Lower lobe of right lung (tissue), 2 donors: ENCODE measurements at places on chromosomes 5 and 9. TPM values are rescaled to one million over a fixed set of nuclear protein-coding genes. Genes with fewer than 3 reads are reported as not detected.

Gene FAM221B
- total RNA-seq, result 0.32 TPM

Gene GADD45G
- 14.4 TPM for total RNA-seq

GRCh38 chr5:122947372-122947771 lies 89.2 kb downstream of the PPIC start:
- DNase-seq, result no peak
- H3K4me3 ChIP-seq, result no peak overlapping the region
- no peaks in the 10 kb centered on the region for H3K27me3 ChIP-seq
- H3K27ac ChIP-seq, result no peak overlapping the region
- H3K4me1 ChIP-seq, result peaks cover 13% of the 10 kb centered on the region

Gene IFNB1
- not detected for total RNA-seq

DNA sequence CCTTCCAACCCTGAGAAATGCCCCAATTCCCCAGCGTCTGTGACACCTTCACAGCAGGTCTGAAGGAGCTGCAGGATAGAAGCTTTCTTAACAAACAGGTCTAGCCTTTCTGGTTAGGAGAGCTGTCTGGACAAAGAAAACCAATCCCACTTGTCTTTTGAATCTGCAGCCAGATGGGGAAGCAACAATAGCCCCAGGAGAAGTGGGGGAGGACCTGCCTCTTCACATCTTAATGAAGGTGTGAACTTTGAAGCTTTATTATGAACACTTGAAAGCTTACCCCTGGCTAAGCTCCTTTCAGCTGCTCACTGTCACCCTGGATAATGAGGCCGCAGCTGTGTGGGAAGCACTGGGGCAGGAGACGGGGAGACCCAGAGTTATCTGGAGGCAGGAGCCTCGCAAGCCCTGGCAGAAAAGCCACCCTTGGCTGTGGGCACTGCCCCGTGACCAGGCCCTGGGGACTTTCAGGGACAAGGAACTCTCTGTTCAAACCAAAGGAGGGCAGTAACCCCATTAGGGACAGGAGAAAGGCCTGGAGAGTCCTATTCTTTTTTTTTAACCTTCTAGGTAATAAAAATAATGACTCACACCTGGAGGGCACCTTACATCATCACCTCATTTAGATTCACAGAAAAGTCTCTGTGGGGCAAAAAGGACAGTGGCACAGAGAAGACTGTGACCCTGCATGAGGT lies 151.8 kb upstream of the RAD23B start:
- no peaks in the 10 kb centered on the region for H3K27me3 ChIP-seq
- H3K4me3 ChIP-seq, result no peak overlapping the region
- H3K36me3 ChIP-seq, result no peaks in the 10 kb centered on the region

DNA sequence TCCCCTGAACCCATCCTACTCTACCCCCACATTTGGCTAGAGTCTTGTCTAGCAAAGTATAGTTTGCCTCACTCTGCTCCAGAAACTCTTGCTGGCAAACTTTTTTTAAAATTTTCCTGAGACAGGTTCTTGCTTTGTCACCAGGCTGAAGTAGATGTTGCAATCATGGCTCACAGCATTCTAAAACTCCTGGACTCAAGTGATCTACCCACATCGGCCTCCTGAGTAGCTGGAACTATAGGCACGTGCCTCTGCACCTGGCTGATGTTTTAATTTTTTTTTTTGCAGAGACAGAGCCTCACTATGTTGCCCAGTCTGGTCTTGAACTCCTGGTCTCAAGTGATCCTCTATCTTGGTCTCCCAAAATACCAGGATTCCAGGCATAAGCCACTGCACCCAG lies 175.8 kb upstream of the FBXL17 start:
- no peak overlapping the region for H3K27ac ChIP-seq
- H3K27me3 ChIP-seq, result no peaks in the 10 kb centered on the region
- H3K36me3 ChIP-seq, result no peaks in the 10 kb centered on the region
- H3K4me3 ChIP-seq, result no peak overlapping the region
- H3K4me1 ChIP-seq, result no peaks in the 10 kb centered on the region

Gene C5orf34
- total RNA-seq, result 1.4 TPM

DNA sequence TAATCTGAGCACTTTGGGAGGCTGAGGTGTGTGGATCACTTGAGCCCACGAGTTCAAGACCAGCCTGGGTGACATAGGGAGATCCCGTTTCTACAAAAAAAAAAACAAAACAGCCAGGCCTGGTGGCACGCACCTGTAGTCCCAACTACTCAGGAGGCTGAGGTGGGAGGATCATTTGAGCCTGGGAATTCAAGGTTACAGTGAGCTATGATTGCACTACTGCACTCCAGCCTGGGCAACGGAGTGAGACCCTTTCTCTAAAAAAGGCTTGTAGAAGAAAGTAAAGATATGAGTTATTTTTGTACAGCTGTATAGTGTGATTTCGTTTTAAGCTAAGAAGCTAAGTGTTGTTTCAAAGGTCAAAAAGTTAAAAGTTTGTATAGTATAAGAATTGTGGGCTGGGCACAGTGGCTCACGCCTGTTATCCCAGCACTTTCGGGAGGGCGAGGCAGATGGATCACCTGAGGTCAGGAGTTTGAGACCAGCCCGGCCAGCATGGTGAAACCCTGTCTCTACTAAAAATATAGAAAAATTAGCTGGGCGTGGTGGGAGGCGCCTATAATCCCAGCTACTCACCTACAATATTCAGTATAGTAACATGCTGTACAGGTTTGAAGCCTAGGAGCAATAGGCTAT lies 18.8 kb downstream of the UBE2R2 start:
- no peaks in the 10 kb centered on the region for H3K27me3 ChIP-seq
- H3K4me1 ChIP-seq, result peaks cover 36% of the 10 kb centered on the region
- H3K36me3 ChIP-seq, result no peaks in the 10 kb centered on the region
- no peak for DNase-seq

DNA sequence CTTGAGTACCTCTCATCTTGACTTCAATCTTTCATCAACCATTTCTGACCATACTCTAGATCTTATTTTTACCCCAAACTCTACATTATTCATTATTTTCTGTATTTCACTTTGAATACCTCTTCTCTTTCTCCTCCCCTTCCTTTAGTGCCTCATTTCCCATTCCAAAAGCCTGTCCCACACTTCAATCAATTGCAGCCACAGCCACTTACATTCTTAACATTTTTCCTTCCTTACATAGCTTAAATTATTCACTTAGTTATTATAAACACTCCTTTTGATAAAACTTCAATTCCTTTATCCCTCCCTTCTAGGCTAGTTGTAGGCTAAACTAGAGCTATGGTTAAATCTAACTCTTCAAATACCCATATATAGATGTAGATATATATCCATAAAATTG lies 344.0 kb downstream of the PRR16 start:
- DNase-seq, result no peak
- H3K36me3 ChIP-seq, result no peaks in the 10 kb centered on the region
- H3K27me3 ChIP-seq, result no peaks in the 10 kb centered on the region
- H3K4me1 ChIP-seq, result no peaks in the 10 kb centered on the region
- no peak overlapping the region for H3K4me3 ChIP-seq

DNA sequence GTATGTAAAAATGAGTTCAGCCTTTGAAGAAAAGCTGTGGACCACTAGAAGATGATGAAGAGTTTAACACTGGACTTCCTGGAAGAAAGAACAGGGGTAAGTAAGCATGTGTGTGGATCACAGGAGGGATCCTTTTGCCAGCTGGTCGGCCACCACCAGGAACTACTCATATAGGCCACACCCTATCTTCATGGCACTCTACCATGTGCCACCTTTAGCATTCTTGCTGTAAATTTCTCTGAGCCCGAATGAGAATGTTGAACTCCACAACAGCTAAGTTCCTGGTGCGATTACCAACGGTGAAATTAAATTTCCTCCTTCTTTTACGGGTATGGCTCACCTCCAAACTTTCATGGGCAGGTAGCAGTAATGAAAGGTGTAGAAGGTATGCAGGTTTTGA lies 102.3 kb downstream of the ATP10B start:
- no peaks in the 10 kb centered on the region for H3K4me1 ChIP-seq
- no peak for DNase-seq

DNA sequence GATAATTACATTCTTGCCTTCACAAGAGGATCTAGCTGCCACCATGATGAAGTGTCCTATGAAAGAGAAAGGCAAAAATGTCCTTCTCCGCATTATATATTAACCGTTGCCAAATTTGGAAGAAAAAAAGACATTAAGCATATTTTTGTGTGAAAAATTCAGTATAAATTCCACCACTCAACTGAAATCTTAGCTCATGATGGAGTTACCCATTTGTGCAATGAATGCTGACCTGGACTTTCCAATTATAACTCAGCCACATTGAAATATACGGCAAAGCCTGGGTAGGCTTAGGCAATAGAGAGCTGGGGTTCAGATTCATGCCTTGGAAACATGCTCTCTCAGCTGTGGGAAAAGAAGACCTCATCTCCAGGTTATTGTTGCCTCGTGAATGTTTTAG lies 71.3 kb upstream of the VCAN start:
- H3K4me3 ChIP-seq, result no peak overlapping the region
- H3K27me3 ChIP-seq, result no peaks in the 10 kb centered on the region
- H3K4me1 ChIP-seq, result no peaks in the 10 kb centered on the region

GRCh38 chr5:115683081-115683480 lies 57.2 kb upstream of the TMED7 start:
- no peak overlapping the region for H3K27ac ChIP-seq
- no peak overlapping the region for H3K4me3 ChIP-seq
- no peak for DNase-seq
- no peaks in the 10 kb centered on the region for H3K4me1 ChIP-seq

GRCh38 chr9:127505396-127506116 lies 54.2 kb downstream of the LRSAM1 start:
- H3K36me3 ChIP-seq, result peaks cover 95% of the 10 kb centered on the region
- H3K4me1 ChIP-seq, result no peaks in the 10 kb centered on the region
- no peak for DNase-seq
- H3K4me3 ChIP-seq, result no peak overlapping the region
- no peak overlapping the region for H3K27ac ChIP-seq

Gene ARSI
- 3.5 TPM for total RNA-seq

GRCh38 chr5:132976852-132977251 lies 13.4 kb upstream of the AFF4 start:
- H3K27ac ChIP-seq, result no peak overlapping the region
- no peaks in the 10 kb centered on the region for H3K27me3 ChIP-seq
- no peak overlapping the region for H3K4me3 ChIP-seq
- H3K4me1 ChIP-seq, result no peaks in the 10 kb centered on the region

DNA sequence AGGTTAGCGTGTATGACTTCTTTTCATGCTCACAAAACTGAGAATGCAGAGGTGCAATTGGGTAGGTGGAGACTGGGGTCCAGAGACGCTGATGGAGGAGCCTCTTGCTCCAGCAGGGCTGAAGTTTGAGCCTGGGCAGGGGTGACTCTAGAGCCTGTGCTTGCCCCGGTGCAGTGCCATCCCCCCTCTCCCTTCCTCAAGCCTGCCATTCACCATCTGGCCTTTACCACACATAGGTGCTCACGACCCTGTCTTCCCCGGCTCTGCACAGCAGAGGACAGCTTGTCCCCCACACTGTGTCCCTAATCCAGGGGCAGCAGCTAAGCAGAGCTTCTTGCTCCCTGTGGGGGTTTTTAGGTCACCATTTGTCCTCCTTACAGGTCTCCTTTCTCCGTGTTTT lies 86.5 kb downstream of the DAP start:
- no peak for DNase-seq
- peaks cover 4% of the 10 kb centered on the region for H3K4me1 ChIP-seq
- H3K27ac ChIP-seq, result no peak overlapping the region
- H3K27me3 ChIP-seq, result no peaks in the 10 kb centered on the region
- no peak overlapping the region for H3K4me3 ChIP-seq

DNA sequence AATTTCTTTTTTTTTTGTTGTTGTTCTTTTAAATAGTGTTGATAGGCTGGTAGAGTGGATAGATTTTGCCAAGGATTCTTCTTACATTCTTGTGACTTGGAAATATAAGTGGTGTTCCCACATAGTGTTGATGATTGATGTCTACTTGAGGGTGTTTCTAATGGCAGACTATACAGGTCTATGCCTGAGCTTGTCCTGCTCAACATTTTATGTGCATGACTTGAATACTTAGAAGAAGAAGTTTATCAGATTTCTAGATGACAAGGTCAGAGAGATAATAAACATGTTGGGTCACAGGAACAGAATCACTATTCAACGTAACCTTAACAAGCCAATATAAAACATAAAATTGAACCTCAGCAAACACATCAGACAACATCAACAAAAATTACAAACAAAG lies 24.2 kb downstream of the XRCC4 start:
- no peaks in the 10 kb centered on the region for H3K27me3 ChIP-seq
- peaks cover 5% of the 10 kb centered on the region for H3K4me1 ChIP-seq
- H3K4me3 ChIP-seq, result no peak overlapping the region
- no peak overlapping the region for H3K27ac ChIP-seq
- DNase-seq, result no peak

Gene CD274
- 16.5 TPM for total RNA-seq

Gene URM1
- 49.0 TPM for total RNA-seq

Gene IZUMO3
- not detected for total RNA-seq

DNA sequence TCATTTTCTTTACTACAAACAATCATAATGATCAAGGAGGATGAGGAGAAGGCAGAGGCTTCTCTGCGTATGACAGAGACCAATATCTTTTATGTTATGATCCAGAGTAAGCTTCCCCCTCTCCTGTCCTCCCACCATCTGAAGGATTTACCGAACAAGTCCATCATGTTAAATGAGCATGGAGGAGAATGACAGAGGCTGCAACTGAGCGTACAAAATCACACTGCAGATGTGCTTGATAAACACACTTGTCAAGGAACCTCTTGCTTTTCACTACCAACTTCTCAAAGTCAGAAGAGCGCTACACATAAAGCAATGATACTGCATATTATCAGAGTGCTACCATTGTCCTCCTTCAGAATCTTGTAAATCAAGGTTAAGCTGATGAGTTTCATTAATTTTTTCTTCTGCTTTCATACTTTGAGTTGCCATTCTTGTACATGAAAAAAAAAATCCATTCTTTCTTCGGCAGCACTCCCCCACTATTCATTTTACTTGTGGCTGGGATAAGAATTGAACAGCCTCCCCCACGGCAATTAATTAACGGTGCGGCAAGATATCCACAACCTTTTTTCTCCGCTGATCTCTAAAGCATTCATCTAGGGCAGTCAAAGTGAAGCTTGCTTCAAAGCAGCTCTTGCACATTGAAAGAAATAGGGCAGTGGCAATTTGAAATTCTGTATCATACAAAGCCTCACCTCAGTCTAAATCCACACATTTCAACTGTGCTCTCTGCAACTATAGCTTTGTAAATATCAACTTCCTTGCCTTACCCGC lies 673.9 kb upstream of the DMAC1 start:
- H3K36me3 ChIP-seq, result no peaks in the 10 kb centered on the region
- no peaks in the 10 kb centered on the region for H3K27me3 ChIP-seq
- no peak for DNase-seq
- no peak overlapping the region for H3K4me3 ChIP-seq
- H3K27ac ChIP-seq, result no peak overlapping the region

- H3K4me1 ChIP-seq, result peaks cover 22% of the 10 kb centered on the region
- DNase-seq, result no peak
- H3K27ac ChIP-seq, result no peak overlapping the region
- H3K27me3 ChIP-seq, result no peaks in the 10 kb centered on the region
- H3K4me3 ChIP-seq, result no peak overlapping the region
- no peaks in the 10 kb centered on the region for H3K36me3 ChIP-seq
Measured at GRCh38 chr9:107584186-107584585, 94.6 kb upstream of the KLF4 start.

- H3K27me3 ChIP-seq, result no peaks in the 10 kb centered on the region
- no peak overlapping the region for H3K4me3 ChIP-seq
- no peak for DNase-seq
- H3K36me3 ChIP-seq, result no peaks in the 10 kb centered on the region
- H3K27ac ChIP-seq, result no peak overlapping the region
Measured at GRCh38 chr5:146745931-146746577, 132.5 kb downstream of the PPP2R2B start.

GRCh38 chr9:109315480-109316206 lies 5.2 kb downstream of the EPB41L4B start:
- peaks cover 13% of the 10 kb centered on the region for H3K4me1 ChIP-seq
- H3K4me3 ChIP-seq, result no peak overlapping the region
- DNase-seq, result no peak

GRCh38 chr9:105700668-105701067 lies 6.3 kb downstream of the TMEM38B start:
- no peaks in the 10 kb centered on the region for H3K27me3 ChIP-seq
- H3K27ac ChIP-seq, result no peak overlapping the region
- no peak for DNase-seq
- peaks cover 2% of the 10 kb centered on the region for H3K4me1 ChIP-seq
- no peaks in the 10 kb centered on the region for H3K36me3 ChIP-seq
